ENCODE measurements at places on chromosomes 2 and 18. TPM values are rescaled to one million over a fixed set of nuclear protein-coding genes. Genes with fewer than 3 reads are reported as not detected.

The IL1RN gene
- total RNA-seq, result 20.1 TPM

GRCh38 chr2:147588191-147588590 lies 256.6 kb upstream of the ACVR2A start:
- no peak for DNase-seq

The TGFA gene
- total RNA-seq, result 8.2 TPM

GRCh38 chr2:109223490-109223889 lies 94.5 kb downstream of the SH3RF3 start:
- DNase-seq, result no peak

DNA sequence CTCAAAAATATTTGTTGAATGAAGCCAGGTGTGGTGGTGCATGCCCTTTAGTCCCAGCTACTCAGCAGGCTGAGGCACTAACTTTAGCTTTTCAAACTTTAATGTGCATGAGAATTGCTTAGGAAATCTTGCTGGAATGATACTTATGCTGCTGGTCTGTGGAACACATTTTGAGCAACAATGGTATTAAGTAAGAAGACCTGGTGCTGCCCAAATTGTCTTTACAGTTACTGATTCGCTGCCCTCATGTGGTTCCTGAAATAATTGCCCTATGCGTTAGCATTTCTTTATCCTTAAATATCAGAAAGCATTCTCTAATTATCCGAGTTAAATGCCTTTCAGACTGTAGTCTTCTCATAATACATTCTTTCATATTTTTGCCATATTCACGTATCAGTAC lies 76.0 kb upstream of the SESTD1 start:
- DNase-seq, result no peak

- DNase-seq, result peak; percentile 98
Measured at GRCh38 chr2:8583400-8584173, 98.3 kb upstream of the ID2 start.

The IL36G gene
- not detected for total RNA-seq

The HOXD12 gene
- total RNA-seq, result not detected

DNA sequence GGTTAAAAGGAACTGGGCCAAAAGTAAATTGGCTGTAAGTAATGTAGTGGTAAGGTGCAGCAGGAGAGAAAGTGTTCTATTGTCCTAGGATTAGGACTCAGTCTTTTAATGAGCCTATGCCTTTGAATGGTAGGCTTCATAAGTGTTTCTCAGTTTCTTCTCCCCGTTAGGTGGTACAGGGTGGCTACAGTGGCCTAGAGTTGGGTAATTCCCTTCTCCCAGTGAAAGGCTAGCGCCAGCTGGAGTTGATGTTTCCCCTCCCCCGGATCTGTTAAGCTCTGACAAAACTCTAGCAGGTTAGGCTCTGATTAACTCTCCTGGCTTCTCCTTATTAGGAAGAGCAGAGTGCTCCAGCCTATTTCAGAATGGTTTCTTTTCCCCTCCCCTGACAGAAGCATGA lies 127.7 kb downstream of the DNAH6 start:
- no peak for DNase-seq

The UPP2 gene
- not detected for total RNA-seq

DNA sequence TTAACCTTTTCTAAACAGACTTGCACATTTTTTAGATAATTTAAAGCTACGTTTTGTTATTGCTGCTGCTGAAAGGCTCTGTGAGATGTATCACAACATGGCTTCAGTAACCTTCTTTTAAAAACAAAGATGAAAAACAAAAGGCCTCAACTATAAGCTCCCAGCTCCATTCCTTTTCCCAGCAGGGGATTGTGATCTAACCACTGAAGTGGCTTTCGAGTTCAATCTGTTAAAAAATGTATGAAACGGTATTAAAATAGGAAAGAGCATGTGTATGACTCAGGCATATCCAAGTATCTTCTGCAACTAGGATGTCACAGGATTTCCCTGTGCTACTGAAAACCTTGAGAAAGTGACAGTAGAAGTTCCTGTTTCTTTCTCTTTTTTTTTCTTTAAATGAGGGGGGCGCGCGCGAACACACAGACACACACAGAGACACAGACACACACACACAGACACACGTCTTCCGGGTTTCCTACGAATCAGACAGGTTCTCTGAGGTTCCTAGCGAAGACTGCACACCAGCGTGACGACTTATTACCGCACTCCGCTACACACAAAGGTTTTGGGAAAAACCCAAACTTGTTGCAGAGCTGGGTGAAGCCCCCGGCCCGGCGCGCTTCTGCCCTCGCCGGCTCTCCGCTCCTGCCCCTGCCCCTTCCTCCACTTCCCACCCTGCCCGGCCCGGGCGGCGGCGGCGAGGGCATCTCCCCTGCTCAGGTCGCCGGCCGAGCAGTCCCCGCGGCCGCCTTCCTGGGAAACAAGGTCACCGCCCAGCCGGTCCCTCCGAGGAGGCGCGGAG lies 86.8 kb downstream of the RBMS1 start:
- DNase-seq, result peak; percentile 76

The RAB31 gene
- total RNA-seq, result 110 TPM

DNA sequence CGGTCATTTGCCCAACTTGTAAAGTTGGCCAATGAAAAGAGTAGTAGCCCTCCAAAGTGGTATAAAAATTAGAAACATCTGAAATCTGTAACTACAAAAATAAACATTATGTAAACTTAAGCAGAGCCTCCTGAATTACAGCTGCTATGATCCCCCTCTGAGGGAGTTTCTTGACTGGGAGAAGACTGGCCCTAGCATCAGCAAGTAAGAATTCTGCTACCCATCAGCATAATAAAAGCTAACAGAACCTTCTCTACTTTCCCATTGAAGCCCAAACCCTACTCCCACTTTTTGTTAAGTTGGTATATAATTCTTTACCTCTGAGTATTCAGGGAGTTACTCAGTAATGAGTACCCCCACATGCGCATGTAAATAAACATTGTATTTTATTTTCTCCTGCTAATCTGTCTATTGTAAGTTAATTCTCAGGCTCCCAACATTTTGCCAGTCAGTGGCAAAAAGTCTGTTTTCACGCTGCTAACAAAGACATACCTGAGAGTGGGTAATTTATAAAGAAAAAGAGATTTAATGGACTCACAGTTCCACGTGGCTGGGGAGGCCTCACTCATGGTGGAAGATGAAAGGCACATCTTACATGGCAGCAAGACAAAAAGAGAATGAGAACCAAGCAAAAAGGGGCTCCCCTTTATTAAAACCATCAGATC lies 71.3 kb downstream of the MYL12B start:
- DNase-seq, result no peak

The CHRNG gene
- not detected for total RNA-seq

GRCh38 chr2:219744066-219744465 lies 116.6 kb downstream of the SLC4A3 start:
- no peak for DNase-seq

DNA sequence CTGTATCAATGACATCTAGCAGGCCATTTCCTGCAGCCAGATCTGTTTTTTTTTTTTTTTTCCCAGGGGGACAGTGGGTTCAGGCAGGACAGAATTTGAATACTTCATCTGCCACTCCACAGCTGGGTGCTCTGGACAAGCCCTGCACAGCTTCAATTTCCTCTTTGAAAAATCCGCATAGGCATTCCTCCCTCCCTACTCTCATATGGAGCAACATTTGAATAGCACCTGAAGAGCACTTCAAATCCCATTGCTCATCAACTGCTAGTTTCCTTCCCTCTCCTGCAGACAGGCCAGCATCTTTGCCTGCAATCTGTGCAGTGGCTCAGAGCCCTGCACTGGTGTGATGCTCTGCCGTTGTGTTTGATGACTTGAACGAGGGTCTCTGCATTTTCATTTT lies 326.3 kb downstream of the TSN start:
- no peak for DNase-seq

DNA sequence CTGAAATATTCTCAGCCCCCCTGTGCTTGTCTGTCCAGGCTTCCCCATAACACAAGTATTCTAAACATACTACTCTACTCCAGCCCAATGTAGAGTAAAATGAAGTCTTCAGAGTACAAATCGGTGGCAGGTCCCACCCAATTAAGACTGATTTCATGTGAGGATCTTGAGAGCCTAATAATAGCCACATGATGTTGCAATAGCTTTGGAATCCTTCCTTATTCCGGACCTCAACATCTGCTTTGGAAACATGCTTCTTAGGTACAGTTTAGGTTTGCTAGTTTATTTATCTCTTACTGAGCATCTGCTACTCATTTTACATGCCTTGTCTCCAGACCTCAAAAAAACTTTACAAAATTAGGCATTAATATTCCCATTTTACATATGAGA lies 207.3 kb upstream of the RAB6C start:
- no peak for DNase-seq

GRCh38 chr2:101255501-101255900 lies 2.8 kb downstream of the CNOT11 start:
- no peak for DNase-seq

The CHST9 gene
- total RNA-seq, result 5.6 TPM

The DNAJC5G gene
- not detected for total RNA-seq

DNA sequence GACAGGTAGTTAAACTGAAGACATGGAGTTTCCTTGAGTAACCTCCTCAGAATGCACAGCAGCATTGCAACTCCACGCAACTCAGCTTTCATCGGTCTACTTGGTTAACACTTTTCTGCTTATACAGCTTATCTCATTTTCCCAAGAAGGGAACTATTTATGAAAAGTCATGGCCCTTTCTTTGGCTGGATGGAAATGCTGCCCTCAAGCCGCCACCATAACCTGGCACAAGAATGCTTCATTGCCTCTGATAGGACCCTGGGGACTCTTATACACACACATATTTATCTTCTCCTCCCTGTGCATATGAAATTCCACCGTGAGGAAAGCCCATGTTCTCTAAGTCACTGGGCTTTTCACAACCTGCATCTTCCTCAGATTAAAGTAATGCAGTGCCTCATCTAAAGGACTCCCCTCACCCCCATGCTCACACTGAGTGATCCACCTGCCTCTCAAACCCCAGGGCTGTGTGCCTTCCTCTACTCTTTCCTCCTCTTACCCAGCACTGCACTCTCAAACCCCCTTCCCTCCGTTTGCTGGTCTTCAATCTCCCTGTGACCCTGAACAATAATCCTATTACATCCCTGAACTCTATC lies 192.0 kb upstream of the HNRNPA3 start:
- DNase-seq, result no peak

DNA sequence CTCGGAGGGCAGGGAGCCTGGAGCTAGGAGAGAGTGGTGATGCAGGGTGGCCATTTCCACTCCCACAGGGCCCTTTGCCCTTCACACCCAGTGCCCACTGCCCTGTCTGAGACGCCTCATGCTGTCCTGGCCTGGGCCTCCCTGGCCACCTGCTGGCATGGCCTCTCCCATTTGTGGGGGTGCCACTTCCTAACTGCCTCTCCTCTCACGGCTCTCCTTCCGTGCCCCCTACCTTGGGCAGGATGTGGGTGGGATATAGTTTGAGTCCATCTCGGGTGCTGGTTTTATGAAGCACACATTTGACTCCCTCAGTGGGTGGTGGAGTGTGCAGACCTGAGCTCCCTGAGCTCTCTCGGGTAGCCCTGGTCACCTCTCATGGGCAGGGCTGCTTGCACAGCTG lies 46.0 kb downstream of the DGKD start:
- DNase-seq, result no peak

The DCC gene
- total RNA-seq, result 4.5 TPM

The SLC19A3 gene
- 40.7 TPM for total RNA-seq

The FEV gene
- not detected for total RNA-seq

DNA sequence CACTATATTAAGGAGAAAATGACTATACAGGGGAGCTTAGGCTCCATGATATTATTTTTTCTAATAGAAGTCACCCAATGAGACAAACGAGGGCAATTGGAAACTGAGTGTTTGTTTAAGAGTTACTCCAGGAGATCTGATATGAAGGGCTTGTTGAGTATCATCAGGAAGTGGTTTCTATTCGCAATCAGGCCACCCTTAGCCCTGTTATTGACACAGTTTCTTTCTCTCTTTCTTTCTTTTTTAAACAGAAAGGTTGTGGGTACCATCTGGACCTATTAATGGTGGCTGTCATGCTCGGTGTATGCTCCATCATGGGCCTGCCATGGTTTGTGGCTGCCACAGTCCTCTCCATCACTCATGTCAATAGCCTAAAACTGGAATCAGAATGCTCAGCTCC lies 117.3 kb downstream of the DPP4 start:
- DNase-seq, result no peak

DNA sequence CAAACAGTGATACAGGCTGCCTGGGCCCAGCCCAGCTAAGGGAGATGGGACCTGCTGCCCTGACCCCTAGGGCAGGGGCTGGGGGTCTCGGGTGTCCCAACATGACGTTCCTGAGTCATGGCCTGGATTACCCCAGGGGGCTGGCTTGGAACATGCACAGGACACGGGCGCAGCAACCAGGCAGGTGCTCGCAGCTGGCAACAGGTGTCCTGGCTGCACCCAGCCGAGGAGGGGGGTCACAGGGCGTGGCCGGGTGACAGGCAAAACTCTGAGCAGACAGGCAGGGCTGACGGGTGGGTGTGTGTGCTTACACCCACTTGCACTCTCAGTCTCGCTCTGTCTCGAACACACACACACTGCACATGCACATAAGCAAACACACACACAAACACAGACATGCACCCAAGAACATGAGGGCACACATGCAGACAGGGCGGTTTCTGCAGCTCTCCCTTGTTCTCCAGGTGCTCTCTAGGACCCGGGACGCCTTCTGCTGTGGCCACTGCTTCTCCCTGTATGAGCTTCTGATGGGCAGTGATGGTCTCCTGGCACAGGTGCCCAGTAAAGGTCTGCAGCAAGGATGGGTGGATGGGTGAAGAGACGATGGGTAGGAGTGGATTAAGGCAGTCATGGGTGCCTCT lies 33.7 kb upstream of the TAF1B start:
- no peak for DNase-seq
